ENCODE measurements at places on chromosomes 7 and 10. TPM values are rescaled to one million over a fixed set of nuclear protein-coding genes. Genes with fewer than 3 reads are reported as not detected.

Gene NPFFR1
- not detected for total RNA-seq

Gene PRLHR
- not detected for total RNA-seq

Gene NODAL
- total RNA-seq, result not detected

Gene ZFAND2A
- 24.2 TPM for total RNA-seq

Gene C1QL3
- 0.19 TPM for total RNA-seq

Gene SSMEM1
- total RNA-seq, result not detected

Gene TRPV5
- not detected for total RNA-seq

Gene SEMA4G
- total RNA-seq, result 0.71 TPM

Gene ZNF804B
- not detected for total RNA-seq

Gene BLNK
- not detected for total RNA-seq

Gene FANK1
- total RNA-seq, result 0.25 TPM

Gene CPN1
- total RNA-seq, result not detected

Gene PTPN12
- 11.8 TPM for total RNA-seq

Gene PPP1R17
- not detected for total RNA-seq

Gene GRID2IP
- total RNA-seq, result 0.40 TPM

Gene GNGT1
- not detected for total RNA-seq

Gene CALHM1
- not detected for total RNA-seq
